Psoas muscle (tissue), 8 donors: ENCODE measurements at places on chromosomes 5 and 9.

- DNase-seq, result no peak
These were observed 3.4 kb downstream of the FNBP1 start for GRCh38 chr9:130039528-130040147.

GRCh38 chr5:124841829-124842712, 95.6 kb upstream of the ZNF608 start:
- DNase-seq, result no peak

- DNase-seq, result no peak
These were observed 145.9 kb upstream of the IRX2 start for GRCh38 chr5:2897276-2897961.

DNA sequence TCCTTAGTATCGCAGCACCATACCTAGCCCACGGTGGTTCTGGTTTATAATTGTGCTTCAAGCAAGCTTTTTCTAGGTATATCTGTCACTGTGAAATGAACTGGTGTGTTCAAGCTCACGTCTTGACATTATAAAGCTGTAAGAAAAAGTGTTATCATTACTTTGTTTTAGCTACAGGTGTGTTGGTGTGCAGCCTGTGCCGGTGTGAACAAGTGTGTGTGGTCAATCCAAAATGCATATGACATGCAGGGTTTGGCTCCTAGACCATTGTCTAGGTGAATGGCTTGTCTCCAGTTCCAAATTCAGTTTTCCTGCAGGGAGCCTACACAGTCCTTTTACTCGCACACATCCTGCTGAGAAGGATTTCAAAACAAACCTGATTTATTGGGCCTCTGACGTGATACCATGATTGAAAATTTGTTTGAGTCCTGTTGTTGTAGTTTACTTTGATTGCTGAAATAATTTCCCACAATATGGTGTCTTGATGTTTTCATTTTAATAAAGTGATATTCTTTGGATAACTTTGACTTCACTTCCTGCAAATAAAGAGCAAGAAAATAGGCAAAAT, 3.7 kb downstream of the LSM11 start:
- DNase-seq, result no peak

GRCh38 chr5:51159164-51159563, 224.1 kb upstream of the ISL1 start:
- DNase-seq, result no peak

GRCh38 chr5:39863926-39864552, 439.3 kb upstream of the DAB2 start:
- no peak for DNase-seq

DNA sequence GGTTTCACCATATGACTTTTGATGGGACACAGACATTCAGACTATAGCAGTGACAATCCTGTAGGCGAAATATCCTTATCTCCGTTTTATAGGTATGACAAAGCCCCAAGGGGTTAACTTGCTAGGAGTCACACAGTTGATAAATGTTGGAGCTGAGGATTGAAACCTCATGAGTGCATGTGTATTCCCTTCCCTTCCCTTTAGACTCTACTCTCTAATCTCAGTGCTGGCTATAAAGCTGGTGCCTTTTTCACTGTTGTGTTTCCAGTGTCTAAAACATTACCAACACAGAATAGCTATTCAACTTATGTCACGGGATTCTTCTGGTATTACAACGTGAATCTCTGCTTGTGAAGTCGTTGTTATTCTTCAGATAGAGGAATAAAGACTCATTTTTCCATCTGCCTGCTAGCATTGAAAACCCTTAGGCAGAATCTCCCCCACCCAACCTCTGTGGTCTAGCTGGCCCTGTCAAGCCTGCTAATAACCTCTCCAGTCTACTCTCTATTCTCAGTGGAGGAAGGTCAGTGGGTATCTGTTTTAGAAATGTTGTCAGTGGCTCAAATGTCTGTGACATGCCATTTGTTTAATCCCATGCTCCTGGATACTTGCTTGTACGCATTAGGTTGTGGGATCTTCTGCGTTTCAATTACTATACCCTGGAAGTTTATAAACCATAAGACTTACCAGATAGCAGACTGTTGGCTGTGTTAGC, 121.2 kb downstream of the TLE4 start:
- no peak for DNase-seq

- no peak for DNase-seq
These were observed 46.2 kb upstream of the FCN2 start for GRCh38 chr9:134834217-134834956.

GRCh38 chr5:101143526-101143925, 240.4 kb upstream of the ST8SIA4 start:
- DNase-seq, result no peak

DNA sequence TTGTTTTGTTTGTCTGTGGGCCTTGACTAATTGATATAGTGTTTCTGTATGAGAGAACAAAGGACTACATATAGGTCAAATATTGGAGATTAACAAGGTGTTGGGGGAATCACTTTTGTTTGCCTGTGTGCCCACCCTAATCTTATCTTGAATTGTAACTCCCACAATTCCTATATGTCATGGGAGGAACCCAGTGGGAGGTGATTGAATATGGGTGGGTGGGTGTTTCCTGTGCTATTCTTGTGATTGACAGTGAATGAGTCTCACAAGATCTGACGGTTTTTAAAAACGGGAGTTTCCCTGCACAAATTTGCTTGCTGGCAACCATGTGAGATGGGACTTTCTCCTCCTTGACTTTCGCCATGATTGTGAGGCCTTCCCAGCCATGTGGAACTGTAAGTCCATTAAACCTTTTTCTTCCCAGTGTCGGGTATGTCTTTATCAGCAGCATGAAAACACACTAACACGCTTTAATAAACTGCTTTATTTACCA, 64.9 kb upstream of the HSPB3 start:
- no peak for DNase-seq

GRCh38 chr9:110650991-110651411, 17.6 kb upstream of the MUSK start:
- DNase-seq, result no peak

DNA sequence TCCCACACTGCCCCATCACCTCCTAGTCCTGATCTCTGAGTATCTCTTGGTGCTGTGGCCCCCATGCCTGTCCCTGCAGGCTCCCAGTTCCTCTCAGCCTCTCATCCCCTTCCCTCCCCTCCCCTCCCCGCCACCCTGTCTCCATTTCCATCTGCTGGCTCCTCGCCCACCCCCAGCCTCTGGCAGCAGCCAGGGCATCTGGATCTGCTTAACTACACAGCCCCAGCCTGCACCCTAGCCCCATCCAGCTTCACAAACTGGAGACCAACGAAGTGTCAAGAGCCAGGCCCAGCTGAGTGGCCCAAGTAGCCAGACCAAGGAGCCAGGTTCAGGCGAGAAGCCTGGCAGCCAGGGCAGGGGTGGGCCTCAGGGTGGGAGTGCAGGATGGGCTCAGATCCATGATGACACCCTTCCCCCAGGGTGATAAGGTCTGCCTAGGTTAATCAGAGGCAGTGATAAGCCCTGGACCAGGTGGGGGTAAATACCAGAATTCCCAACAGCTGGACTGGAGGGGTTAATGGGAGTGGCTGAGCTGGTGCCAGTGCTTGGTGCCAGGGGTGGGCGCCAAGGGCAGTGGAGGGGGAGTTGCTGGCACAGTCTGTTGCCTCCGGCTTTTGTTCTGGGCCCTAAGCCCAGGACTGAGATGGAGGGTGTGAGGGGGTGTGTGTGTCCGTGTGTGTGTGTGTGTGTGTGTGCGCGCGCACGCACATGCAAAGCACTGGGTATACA, 2.5 kb downstream of the IL11RA start:
- DNase-seq, result peak; percentile 89

DNA sequence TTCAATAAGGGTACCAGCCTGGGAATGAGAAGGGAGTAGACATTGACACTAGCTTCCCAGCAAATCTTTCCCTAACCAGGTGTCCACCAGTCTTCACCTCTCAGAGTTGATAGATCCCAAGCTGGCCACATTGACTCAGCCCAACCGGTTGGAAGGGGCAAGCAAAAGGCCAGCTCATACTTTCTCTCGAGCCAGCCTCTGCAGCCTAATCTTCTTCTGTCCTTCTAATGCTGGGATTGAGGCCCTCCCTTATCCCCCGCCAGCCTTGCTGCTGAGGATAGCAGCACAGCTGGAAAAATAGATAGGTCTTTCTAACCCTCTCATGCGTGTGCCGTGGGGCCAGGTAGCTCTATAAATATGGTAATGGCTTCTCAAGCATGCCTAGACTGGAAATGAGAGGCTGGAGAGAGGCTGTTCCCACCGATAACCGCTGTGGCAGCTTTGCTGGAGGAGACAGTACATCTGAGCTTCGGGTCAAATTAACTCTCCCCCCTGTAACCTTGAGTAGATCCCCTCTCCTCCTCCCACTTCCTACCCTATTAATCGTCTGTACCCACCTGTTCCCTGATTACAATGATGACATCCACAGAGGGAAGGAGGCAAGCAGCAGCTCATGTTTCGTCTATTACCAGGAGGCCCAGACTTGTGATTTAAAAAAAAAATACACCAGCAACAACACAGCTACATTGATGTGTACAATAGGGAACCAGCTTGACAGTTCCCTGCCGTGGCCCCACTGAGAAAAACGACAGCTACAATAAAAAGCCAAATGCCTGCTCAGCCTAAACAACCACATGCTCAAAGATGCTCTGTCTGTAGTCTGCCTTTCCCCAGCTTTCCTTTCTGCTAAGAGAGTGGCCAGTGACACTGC, 219.9 kb upstream of the BRINP1 start:
- DNase-seq, result no peak

DNA sequence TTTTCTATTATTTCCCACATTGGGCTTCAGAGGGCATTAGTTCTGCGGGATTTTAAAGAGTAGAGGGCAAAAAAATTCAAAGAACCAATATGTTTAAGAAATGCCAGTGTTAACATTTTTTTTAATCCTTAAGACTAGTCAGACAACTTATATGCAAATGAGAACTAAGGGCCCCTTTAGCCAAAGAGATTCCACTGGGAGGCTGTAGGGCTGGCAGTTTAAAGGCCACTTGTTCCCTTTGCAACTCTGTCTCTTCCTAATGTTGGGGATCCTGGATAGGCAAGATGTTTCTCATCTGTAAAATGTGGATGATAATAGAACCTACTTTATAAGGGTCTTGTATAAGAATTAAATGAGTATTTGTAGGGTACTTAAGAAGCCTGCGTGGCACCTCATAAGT, 1395.9 kb downstream of the PTPRD start:
- no peak for DNase-seq

- DNase-seq, result no peak
These were observed 88.8 kb upstream of the PITX1 start for GRCh38 chr5:135122797-135123196.

DNA sequence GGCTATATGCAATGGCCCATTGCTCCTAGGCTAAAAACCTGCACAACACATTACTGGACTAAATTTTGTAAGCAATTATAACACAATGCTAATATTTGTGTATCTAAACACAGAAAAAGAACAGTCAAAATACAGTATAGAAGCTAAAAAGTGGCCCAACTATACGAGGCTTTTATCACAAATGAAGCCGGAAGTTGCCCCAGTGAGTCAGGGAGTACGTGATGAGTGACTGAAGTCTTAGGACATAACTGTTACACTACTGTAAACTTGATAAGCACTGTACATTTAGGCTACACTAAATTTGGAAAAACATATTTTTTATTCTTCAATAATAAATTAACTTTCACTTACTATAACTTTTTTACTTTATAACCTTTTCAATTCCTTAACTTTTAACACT, 105.2 kb upstream of the PRR16 start:
- no peak for DNase-seq

DNA sequence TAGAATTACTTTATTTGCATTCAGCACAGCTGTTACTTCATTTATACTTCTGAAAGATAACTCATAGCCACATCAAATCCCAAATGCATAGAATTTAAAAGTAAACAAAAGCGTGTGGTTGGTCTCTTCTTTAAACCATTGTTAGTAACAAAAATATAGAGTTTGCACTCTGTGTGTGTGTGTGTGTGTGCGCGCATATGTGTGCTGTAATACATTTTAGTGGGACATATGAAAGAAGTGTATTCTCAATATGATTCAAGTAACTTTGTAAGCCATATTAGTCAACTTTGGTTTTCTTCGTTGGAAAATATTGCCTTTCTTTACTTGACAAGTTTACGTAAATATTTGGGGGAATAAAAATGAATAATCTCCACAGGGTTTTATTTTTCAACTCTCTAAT, 106.1 kb upstream of the PRRC1 start:
- no peak for DNase-seq

GRCh38 chr5:19241690-19242089, 746.3 kb downstream of the CDH18 start:
- DNase-seq, result no peak

DNA sequence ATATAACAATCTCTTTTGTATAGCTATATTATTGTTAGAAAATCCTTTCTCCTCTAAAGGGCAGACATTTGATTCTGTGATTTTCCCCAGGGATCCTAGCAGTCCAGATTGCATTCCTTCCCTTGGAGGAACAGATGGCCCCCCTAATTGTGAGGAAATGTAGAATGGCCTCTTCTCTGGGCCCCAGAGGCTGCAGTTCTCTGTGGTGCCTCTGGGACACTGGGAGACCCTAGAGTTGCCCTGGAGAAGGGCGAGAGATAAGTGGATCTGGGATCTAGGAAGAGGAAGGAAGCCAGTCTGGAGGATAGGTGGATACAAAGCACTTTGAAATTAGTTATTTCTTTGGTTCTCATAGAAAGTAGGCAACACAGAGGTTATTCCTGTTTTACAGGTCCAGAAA, 1.9 kb upstream of the HINT2 start:
- no peak for DNase-seq

GRCh38 chr9:24832307-24832706, 286.6 kb upstream of the IZUMO3 start:
- no peak for DNase-seq

- DNase-seq, result no peak
These were observed 488.5 kb downstream of the NR2F1-AS1 start for GRCh38 chr5:93092349-93093105.

GRCh38 chr5:104498281-104498680, 935.7 kb upstream of the NUDT12 start:
- no peak for DNase-seq
